Osteoblast (primary cell): ENCODE measurements at places on chromosomes 5 and 9. TPM values are rescaled to one million over a fixed set of nuclear protein-coding genes. Genes with fewer than 3 reads are reported as not detected.

The ANGPTL2 gene
- 39.8 and 72.5 TPM in 2 replicates for total RNA-seq

The TOR4A gene
- total RNA-seq: 0.29 and 2.5 TPM in 2 replicates

The FGF18 gene
- under 0.01 and 0.29 TPM in 2 replicates for total RNA-seq

The SLC1A1 gene
- total RNA-seq: 20.0 and 25.7 TPM in 2 replicates

The PRLR gene
- total RNA-seq: under 0.01 TPM in 1 of 2 replicates, not detected in the other

The WDR31 gene
- 1.4 and 2.4 TPM in 2 replicates for total RNA-seq

The TICAM2 gene
- total RNA-seq: 6.9 and 9.1 TPM in 2 replicates

The SELENOP gene
- 171 and 198 TPM in 2 replicates for total RNA-seq

DNA sequence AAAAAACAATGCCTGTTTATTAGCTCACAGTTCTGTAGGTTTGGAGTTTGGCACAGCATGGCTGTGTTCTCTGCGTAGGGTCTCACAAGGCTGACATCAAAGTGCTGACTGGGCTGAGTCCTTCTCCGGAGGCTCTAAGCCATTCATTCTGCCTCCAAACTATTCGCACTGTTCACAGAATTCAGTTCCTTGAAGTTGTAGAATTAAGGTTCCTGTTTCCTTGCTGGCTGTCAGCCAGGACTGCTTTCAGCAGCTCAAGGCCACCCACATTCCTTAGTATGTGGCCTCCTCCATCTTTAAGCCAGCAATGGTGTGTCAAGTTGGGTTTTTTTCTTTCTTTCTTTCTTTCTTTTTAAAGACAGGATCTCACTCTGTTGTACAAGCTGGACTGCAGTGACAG lies 161.9 kb downstream of the CDH6 start:
- H3K36me3 ChIP-seq: no peaks in the 10 kb centered on the region
- H3K4me1 ChIP-seq: peaks cover under 1% of the 10 kb centered on the region
- no peak for DNase-seq
- no peak overlapping the region for H3K27ac ChIP-seq

DNA sequence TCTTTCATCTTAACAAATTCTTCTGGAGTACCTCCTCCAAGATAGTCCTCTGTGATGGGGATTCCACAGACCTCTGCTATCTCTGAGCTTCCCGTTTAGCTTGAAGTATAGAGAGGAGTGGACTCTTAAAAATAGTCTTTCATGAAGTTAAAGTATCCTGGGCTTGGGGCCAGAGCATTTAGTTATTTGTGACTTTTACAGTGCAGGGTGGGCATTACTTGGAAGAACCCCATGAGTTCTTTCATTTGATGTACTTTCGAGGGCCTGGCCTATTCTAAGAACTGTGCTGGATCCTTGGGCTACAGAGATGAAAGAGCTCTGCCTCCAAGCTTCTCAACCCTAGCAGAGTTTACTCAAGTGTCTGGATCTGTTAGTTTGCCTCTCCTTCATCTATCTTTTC lies 131.5 kb downstream of the ZSWIM6 start:
- H3K27ac ChIP-seq: no peak overlapping the region
- H3K27me3 ChIP-seq: no peaks in the 10 kb centered on the region
- peaks cover 20% of the 10 kb centered on the region for H3K4me1 ChIP-seq
- H3K4me3 ChIP-seq: no peak overlapping the region
- DNase-seq: no peak

DNA sequence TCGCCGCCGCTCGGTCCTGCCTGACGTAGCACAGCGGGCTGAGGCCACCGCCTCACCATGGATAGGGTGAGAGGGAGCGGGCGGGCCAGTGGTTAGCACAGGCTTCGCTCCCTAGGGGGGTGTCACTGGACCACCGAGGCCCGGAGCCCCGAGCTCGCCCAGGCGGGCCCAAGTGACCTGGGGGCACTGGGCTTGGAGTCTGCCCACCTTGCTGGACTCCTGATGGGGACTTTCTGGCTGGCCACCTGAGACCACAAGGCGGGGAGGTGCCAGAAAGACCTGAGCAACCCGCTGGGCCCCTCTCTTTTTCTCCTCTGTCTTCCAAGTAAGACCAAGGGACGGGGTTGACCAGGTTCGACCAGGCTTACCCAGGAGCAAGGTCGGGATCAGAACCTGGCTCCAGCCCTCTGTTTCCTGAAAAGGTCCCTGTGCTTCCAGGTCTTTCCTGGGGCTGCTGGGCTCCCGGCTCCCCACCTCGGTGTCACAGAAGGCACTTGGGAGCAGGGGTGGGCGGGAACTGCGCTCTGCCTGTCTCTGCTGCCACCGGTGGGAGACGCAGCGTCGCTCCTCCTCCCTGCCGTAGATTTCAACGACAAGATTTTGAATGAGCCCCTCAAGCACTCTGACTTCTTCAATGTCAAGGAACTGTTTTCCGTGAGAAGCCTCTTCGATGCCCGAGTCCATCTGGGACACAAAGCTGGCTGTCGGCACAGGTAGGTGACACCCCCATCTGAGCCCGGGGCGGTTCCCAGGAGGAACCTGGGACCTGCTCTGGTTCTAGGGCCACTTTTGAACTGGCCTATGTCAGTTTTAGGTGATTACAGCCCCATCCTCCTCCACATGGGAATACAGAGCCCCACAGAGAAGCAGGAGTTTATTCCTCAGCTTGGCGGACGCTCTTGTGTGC lies 1.0 kb downstream of the MRPS2 start:
- H3K4me1 ChIP-seq: peaks cover 11% of the 10 kb centered on the region
- H3K27ac ChIP-seq: peak overlapping the region; percentile 66
- no peaks in the 10 kb centered on the region for H3K27me3 ChIP-seq

DNA sequence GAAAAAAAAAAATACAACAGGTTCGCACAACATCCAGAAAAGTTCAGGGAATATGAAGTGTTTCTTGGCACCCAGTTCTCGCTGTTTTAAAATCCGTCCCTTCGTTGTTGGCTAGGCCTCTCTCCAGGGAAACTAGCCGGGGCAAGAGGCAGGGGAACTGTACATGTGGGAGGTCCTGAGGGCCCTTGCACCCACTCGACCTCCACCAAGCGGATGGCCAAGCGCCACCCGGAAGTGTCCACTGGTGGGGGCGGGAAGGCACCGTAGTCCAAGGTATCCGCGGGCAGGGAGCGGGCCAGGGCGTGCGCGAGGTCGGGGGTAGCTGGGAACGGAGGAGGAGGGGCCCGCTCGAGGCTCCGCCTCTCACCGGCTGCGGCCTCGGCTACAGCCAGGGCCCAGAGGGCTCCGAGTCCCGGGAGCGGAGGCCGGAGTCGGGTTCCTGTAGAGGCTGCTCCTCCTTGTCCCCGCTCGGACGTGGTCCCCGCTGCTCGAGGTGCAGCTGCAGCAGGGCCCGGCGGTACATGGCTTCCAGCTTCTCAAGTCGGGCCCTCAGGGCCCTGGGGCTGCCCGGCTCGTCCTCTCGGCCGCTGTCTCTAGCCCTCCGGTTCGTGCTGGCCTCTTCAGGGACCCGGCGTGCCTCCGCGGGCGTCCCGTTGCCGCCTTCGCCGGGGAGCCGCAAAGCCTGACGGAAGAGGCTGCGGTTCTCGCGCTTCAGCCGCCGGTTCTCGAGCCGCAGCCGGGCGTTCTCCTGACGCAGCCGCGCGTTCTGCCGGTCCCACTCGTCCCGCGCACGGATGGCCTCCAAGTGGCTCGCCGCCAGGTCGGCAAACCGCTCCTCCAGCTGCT lies 720 bp downstream of the TUSC1 start:
- DNase-seq: peak; percentile 92
- H3K4me1 ChIP-seq: peaks cover 18% of the 10 kb centered on the region
- H3K27ac ChIP-seq: peak overlapping the region; percentile 85
- H3K36me3 ChIP-seq: no peaks in the 10 kb centered on the region
- peak overlapping the region; percentile 81 for H3K4me3 ChIP-seq
- no peaks in the 10 kb centered on the region for H3K27me3 ChIP-seq

DNA sequence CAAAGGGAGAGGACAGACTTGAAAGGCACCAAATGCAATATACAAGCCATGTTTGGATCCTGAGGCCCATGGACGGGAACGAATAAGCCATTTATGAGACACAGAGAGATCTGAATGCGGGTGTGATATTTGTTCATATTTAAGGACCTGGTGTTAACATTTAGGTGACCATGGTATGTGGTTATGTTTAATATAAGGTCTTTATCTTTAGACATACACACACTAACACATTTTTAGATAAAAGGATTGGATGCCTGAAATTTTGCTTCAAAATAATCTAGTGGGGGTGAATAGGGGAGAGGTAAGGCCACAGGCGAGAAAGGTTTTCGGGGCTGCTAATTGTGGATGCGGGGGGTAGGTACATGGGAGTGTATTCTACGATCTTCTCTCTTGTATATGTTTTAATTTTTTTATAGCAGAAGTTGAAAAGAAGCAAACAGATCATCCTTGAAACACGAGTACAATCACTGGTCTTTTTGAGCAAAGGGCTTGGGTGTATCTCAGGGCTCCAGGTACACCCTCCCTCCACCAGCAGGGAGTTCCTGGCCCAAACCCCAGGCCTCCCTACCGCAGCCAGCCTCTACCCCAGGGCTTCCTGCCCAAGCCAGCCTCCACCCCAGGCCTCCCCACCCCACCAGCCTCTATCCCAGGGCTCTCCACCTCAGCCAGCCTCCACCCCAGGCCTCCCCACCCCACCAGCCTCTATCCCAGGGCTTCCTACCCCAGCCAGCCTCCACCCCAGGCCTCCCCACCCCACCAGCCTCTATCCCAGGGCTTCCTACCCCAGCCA lies 12.2 kb downstream of the AKNA start:
- DNase-seq: no peak
- H3K36me3 ChIP-seq: peaks cover 19% of the 10 kb centered on the region
- H3K27ac ChIP-seq: no peak overlapping the region

DNA sequence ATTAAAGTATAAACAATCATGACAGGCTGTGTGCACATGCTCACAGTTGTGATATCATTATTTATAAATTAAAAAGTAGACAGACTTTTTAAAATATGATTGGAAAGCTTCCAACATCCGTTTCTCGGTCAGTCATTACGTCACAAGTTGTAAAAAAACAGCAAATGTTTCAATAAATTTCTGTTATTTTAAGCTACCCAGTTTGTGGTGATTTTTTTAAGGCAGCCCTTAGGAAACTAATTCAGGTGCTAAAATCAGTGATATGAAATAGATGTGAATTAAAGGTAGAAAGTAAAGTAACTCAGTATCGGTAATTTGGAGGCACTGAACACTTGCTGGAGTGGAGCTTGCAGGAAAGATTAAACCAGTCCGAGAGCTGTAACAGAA lies 1.2 kb downstream of the CCNH start:
- no peak for DNase-seq
- H3K4me3 ChIP-seq: peak overlapping the region; percentile 83
- H3K36me3 ChIP-seq: peaks cover 32% of the 10 kb centered on the region
- H3K4me1 ChIP-seq: peaks cover 18% of the 10 kb centered on the region

- no peaks in the 10 kb centered on the region for H3K27me3 ChIP-seq
- DNase-seq: no peak
- H3K36me3 ChIP-seq: no peaks in the 10 kb centered on the region
- H3K4me1 ChIP-seq: peaks cover 14% of the 10 kb centered on the region
These were observed 33.4 kb downstream of the TJP2 start for GRCh38 chr9:69207503-69207902.

DNA sequence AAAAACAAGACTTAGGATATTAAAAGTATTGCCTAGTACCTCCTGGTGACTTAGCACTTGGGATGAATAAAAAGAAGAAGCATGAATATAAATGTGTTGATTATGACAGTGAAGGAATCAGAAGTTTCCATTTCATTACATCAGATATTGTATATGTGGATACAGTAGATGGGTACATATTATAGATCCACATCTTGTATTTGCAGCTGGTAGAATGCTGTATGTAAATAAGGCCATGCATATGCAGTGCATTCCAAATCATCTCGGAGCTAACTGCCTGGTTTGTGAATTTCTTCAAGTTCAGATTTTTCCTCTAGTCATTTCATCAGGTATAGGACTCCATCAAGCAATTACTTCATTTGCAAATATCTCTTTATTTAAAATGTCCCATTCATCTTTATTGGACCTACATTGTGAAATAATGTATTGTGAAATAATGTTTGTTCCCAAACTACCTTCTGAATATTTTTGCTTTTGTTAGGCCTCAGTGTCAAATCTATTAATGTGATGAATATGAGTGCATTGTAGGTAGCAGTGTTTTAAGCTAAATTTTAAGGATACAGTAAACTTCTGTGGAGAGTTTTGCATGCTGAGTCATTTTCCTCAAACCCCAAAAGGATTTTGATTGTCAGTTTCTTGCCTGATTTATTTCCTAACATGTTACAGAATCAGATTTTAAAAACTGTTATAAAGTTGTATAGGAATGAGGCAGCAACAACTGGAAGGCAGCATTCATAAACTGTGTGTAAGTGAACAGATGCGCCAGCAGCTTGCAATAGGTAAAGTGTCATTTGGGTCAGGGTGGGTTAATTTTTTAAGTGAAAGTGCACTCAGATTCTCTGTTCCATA lies 370.8 kb upstream of the RIOK2 start:
- peaks cover 24% of the 10 kb centered on the region for H3K4me1 ChIP-seq
- no peak overlapping the region for H3K27ac ChIP-seq
- H3K36me3 ChIP-seq: no peaks in the 10 kb centered on the region
- H3K27me3 ChIP-seq: no peaks in the 10 kb centered on the region
- H3K4me3 ChIP-seq: no peak overlapping the region

GRCh38 chr9:34001298-34001697 lies 47.4 kb downstream of the UBAP2 start:
- H3K4me3 ChIP-seq: no peak overlapping the region
- DNase-seq: no peak
- no peaks in the 10 kb centered on the region for H3K4me1 ChIP-seq
- no peaks in the 10 kb centered on the region for H3K27me3 ChIP-seq

DNA sequence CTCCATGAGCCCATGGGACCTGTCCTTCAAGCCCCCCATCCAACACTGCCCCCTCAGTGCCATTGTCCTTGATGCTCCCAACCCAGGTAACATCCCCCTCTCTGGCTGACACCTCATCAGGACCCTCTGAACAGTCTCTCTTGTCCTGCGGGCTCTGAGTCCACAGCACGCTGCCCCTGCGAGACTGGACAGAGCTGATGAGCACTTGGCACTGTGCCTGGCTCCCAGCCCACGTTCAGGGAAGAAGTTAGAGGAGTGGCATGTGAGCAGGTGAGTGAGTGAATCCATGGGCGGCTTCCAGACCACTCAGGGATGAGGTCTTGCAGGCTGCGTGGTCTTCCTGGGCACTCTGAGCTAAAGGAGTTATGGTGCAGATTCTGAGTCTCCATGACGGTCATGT lies 70.7 kb downstream of the PAX5 start:
- peaks cover 14% of the 10 kb centered on the region for H3K27me3 ChIP-seq
- no peaks in the 10 kb centered on the region for H3K4me1 ChIP-seq
- H3K27ac ChIP-seq: no peak overlapping the region
- H3K36me3 ChIP-seq: no peaks in the 10 kb centered on the region
- DNase-seq: no peak

GRCh38 chr9:89647366-89648128 lies 42.7 kb downstream of the GADD45G start:
- DNase-seq: no peak
- no peaks in the 10 kb centered on the region for H3K4me1 ChIP-seq
- no peak overlapping the region for H3K4me3 ChIP-seq
- no peak overlapping the region for H3K27ac ChIP-seq

DNA sequence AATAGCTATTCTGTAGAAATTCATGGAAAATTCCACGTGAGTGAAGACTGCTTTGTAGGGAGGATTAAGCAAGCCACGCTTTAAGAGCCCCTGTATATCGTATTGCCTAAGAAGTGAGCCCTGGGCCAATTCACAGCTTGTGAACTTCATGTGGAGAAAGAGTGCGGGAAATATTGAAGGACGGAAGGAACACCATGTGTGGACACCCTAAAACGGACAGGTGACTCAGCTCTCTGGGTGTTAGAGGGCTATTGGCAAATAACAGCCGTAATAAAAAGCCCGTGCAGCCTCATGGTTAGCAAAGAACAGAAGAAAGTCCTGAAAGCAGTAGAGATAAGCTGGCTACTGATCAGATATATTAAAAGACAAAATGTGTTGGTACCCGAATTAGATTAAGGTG lies 26.4 kb downstream of the ZNF366 start:
- no peaks in the 10 kb centered on the region for H3K36me3 ChIP-seq
- no peak overlapping the region for H3K27ac ChIP-seq
- H3K4me3 ChIP-seq: no peak overlapping the region
- DNase-seq: no peak
- H3K27me3 ChIP-seq: no peaks in the 10 kb centered on the region
